Activated CD4-positive, alpha-beta T cell treated with anti-CD3 and anti-CD28 coated beads for 24 hours (primary cell): ENCODE measurements at places on chromosomes 12 and 14.

- no peak for DNase-seq
These were observed 14.8 kb upstream of the PLA2G1B start for GRCh38 chr12:120342175-120343038.

GRCh38 chr14:29846339-29847055, 81.2 kb downstream of the PRKD1 start:
- no peak for DNase-seq

GRCh38 chr12:109153821-109154441, 37.5 kb downstream of the ACACB start:
- DNase-seq: no peak

- DNase-seq: no peak
These were observed 7.9 kb upstream of the SLC38A1 start for GRCh38 chr12:46276756-46277155.

DNA sequence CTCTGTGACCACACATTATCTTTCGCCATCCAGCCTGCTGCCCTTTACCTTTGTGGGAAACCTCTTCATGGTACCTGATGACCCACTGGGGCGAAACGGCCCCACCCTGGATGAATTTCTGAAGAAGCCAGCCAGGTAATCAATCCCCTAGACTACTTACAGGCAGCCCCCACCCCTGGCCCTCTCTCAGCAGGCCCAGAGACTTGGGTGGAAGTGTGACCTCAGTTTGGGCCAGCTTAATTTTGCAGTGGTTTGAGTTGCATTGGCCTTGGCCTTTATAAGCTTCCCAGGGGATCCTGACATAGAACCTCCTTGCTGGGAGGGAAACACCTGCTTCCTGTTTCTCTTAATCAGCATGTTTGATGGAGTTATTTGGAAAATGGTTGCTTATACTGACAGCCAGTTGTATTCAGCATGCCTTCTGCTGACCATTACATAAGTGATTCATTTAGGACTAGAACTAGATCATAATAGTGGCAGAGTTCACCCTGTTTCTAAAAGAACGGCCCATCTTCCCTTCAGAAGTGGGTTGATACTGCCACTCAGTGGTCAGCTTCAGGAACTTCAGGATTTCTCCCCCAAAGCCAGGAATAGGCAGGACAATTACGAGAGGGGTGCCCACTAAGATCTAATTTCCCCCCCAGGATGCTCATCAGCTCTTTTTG, 6.1 kb downstream of the SDR39U1 start:
- DNase-seq: no peak

- no peak for DNase-seq
These were observed 421.8 kb upstream of the PDE3A start for GRCh38 chr12:19946550-19946949.

DNA sequence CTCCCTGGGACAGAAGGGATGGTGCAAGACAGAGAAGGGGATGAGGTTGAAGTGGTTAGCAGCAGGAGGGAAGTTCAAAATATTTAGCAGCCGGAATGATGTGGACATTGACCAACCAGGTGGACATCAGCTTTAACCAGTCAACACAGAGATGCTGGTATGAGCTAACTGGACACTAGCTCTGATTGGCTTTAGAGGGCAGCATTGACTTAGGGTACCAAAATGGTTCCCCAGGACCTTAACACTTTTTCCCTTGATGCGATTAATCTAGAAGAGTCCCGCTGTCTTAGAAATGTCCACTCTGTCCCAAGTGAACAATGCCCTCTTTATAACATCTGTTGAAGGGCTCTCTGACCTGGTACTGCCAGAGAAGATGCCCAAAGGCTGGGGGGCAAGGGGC, 134.0 kb upstream of the GSC start:
- DNase-seq: no peak

DNA sequence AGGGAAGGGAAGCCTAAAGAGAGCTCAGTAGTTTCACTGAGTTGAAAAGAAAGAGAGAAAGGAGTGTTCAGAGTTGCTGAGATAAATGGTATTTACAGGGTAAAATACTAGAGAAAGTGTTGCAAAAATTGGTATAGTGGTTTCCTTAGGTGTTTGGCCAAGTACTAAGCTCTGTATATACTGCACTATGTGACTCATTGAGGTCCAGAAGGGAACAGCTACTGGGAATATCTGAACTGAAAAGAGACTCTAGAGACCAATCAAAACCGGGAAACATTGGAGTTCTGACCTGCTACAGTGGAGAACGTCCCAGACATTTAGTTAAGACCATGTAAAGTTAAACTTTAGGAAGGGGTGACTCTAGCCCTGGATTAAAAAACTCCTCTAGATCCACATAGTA, 42.7 kb upstream of the ALX1 start:
- DNase-seq: no peak

DNA sequence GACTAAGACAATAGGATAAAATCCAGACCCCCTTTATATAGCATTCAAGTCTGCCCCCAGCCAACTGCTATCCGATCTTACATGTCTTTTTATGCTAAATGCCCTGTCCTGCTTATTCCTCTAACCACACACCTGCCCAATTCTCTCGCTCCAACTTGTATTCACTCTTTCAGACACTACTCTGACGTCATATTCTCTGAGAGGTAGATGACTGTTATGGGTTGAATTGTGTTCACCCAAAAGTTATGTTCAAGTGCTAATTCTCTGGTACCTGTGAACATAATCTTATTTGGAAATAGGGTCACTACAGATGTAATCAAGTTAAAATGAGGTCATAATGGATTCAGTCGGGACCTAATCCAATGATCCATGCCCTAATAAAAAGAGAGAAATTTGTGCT, 84.0 kb upstream of the PTPRR start:
- no peak for DNase-seq

DNA sequence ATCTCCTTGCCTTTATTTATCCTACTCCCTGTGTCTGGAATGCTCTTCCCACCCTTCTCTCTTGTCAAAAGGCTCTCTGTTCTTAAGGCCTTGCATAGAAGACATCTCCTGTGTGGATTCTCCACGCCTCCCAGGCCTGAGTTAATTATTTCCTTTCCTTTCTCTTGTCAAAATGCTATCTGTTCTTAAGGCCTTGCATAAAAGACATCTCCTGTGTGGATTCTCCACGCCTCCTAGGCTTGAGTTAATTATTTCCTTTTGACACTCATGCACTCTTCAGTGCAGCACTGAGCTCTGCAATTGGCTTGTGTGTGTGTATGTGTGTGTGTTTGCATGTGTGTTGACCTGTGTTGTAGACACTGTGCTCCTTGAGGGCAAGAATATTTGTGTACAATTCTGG, 52.1 kb upstream of the DCD start:
- no peak for DNase-seq

DNA sequence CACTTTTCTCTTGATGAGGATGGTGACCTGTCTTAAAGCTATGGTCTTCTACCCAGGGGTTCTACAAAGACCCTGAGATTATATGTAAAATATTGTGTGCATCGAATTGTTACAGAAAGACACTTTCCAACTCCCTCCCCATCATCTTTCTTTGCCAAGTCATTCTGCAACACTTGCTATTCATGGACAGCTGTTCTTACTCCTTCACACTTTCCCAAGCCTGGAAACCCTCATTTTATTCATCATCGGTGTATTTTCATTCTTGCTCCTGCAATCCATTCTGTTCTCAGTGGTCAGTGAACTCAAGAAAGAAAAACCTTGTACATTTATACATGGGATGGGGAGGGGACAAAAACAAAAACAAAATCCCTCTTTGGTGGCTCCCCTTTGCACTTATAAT, 90.5 kb upstream of the STXBP6 start:
- no peak for DNase-seq

GRCh38 chr14:91228112-91229004, 16.1 kb downstream of the GPR68 start:
- DNase-seq: peak; percentile 74

DNA sequence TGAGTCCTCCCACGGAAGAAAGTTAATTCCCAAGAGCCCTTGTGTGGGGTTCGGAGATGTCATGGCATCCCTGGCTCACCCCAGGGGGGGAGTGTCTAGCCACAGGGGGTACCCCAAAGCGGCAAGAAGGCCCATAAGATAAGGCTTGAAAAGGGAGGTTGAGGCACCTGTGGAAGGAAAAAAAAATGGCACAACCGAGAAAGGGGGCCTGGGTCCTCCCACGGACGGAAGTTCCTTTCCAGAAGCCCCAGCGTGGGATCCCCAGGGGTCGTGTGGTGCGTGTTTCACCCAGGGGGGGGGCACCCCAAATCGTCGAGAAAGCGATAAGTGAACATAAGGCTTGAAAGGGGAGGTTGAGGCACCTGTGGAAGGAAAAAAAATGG, 266.7 kb downstream of the ALG10 start:
- DNase-seq: no peak

DNA sequence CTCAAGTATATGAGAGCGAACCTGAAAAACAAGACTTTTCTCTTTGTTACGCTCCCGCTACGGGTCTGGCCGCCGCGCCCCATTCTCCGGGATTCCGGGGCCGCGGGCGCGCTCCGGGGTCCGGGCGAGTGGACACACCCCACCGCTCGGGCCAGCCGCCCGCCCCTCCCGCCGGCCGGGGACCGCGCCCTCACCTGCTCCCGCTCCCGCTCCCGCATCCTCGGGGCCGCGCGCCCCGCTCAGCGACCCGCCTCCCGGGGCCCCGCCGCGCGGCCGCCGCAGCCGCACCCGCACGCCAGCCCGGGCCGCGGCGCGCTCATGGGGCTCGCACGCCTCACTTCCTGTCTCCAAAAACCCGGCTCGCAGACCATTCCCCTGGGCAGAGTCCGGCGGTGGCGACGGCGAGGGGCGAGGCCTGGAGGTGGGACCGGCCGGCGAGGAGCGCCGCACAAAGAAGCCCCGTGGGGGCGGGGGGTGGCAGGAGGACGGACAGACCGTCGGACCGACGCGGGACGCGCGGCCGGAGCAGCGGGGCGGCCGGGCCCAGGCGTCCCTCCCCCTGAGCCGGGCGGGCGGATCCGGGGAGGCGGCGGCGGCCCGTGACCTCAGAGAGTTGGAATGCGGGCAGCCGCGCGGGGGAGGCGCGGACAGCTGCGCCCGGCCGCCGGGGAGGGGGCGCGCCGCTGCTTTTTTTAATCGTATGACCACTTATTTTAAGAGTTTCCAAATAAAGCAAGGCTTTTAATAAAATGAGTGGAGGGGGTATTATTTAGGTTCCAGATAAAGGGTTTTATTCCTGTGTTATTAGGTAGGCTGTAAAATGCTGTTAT, at the start of gene PTPN21:
PTPN21 (minus strand) TSS at position 551 of the 830 bp plus-strand sequence. CDS start 4,590 bp downstream, outside the sequence.
- no peak for DNase-seq

GRCh38 chr12:83656004-83656403, 969.3 kb downstream of the TMTC2 start:
- no peak for DNase-seq

- DNase-seq: no peak
These were observed 32.8 kb downstream of the DUSP16 start for GRCh38 chr12:12529783-12530421.

GRCh38 chr12:93299262-93299846, 78.4 kb upstream of the NUDT4 start:
- no peak for DNase-seq

- no peak for DNase-seq
These were observed 1474.1 kb upstream of the SEL1L start for GRCh38 chr14:83007641-83008225.

DNA sequence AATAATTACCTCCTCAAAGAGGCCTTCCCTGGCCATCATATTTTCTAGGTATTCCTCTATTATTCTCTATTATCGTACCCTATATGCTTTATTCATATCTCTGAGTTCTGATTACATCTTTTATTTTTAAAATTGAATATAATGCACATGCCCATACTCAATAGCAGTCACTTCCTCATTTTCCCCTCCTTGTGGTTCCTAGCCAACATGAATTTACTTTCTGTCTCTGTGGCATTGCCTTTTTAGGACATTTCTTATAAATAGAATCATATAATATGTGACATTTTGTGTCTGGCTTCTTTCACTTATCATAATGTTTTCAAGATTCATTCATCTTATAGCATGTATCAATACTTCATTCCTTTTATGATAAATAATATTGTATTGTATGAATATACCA, 74.4 kb upstream of the TRHDE start:
- no peak for DNase-seq

DNA sequence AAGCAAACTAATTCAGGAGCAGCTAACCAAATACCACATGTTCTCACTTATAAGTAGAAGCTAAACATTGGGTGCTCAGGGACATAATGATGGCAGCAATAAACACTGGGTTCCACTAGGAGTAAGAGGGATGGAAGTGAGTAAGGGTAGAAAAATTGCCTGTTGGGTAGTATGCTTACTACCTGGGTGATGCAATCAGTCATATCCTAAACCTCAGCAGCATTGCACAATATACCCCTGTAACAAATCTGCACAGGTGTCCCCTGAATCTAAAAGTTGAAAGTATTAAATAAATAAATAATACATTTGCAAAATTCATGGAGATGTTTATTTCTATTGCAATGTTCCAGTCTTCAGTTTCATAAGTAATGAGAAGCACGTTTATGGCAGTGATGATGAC, 409.8 kb upstream of the FOXG1 start:
- no peak for DNase-seq

- no peak for DNase-seq
These were observed 107.0 kb upstream of the PTHLH start for GRCh38 chr12:28079539-28079938.

DNA sequence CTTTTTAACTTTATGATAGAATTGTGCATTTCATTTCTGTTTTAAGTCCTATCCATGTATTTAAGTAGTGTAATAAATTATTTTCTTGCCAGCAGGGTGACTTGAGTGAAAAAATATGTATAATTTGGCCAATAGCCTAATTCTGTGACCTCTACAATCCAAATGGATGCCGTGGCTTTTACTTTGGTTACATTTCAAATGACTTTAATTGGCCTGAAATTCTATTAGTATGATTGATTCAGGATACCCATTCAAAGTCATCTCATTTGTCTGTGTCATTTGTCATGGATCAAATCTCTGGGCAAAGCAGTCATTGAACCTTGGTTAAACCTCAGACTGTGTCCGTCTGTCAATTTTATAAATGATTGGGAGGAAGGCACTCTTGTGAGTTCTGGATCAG, 29.6 kb downstream of the CRADD start:
- no peak for DNase-seq

DNA sequence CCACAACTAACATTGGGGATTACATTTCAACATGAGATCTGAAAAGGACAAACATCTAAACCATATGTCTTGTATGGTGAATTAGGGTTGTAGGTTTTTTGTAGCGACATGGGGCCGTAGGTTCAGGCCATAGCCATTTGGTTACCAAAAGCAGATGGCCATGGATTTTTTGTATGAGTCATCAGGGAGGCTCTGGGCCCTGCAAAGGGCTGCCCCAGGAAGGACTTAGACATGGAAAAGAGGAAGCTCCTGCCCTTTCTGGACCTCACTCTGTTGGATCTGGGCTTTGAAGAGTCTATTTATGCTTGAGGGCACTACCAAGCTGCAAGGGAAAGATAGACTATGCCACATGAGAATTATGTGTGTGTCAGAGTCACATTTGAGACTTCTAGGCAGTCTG, 89.3 kb upstream of the DHRS4 start:
- DNase-seq: no peak

GRCh38 chr12:4177262-4177661, 96.3 kb upstream of the CCND2 start:
- no peak for DNase-seq

GRCh38 chr14:72463291-72463866, 430.5 kb downstream of the DPF3 start:
- DNase-seq: no peak

GRCh38 chr12:114821570-114821969, 137.6 kb upstream of the TBX3 start:
- DNase-seq: no peak

GRCh38 chr14:70780396-70781075, 28.8 kb downstream of the MAP3K9 start:
- DNase-seq: no peak
